ENCODE measurements at places on chromosomes 7 and 10.

DNA sequence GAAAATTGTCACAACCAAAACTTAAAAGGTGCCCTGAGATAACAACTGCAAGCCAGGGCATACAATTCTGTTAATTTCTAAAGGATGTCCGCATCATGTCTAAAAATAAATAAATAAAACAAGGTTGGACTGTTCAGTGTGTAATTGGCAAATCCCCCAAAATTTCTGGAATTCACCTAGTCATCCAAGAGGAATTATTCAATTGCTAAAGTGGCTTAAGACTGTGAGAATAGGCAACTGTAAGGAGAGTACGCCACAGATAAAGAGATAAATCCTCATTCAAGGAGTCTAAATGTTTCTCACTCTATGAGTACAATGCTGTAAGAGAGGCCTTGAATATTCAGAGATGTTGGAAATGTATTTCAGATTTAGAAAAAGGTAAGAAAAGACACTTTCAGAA, 37.2 kb downstream of the PIK3AP1 start:
- no peak for DNase-seq

DNA sequence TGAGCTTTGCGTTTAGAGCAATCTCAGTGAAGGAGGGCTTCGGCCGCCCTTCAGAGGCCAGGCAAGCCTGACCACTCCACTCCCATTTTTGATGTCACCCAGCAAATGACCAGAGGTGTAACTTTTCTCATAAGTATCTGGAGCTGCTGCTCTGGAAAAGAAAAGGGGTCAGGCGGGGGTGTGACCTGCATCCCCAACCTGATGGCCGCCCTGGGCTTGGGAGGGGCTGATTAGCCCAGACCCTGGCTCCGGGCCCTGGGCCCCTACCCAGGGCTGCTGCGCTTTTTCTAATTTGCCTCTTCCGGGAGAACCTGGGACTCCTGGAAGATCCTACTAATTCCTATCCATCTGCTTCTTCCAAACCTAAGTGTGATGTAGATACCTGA, 9.6 kb upstream of the EBF3 start:
- no peak for DNase-seq

DNA sequence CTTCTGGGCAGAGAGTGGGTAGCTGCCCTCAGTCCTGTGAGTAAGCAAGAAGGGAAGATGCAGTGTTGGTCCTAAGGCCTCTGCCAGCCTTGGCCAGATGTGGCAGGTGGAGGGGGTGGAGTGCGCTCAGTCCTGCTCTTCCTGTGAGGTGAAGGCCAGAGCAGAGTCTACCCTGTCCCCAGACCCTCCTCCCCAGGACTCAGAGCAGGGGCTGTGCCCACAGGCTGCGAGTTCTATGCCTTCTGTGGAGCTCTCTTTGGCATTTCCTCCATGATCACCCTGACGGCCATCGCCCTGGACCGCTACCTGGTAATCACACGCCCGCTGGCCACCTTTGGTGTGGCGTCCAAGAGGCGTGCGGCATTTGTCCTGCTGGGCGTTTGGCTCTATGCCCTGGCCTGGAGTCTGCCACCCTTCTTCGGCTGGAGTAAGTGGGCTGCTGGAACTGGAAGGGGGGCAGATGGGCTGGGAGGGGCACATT, 4.0 kb downstream of the OPN4 start:
- DNase-seq, result no peak

DNA sequence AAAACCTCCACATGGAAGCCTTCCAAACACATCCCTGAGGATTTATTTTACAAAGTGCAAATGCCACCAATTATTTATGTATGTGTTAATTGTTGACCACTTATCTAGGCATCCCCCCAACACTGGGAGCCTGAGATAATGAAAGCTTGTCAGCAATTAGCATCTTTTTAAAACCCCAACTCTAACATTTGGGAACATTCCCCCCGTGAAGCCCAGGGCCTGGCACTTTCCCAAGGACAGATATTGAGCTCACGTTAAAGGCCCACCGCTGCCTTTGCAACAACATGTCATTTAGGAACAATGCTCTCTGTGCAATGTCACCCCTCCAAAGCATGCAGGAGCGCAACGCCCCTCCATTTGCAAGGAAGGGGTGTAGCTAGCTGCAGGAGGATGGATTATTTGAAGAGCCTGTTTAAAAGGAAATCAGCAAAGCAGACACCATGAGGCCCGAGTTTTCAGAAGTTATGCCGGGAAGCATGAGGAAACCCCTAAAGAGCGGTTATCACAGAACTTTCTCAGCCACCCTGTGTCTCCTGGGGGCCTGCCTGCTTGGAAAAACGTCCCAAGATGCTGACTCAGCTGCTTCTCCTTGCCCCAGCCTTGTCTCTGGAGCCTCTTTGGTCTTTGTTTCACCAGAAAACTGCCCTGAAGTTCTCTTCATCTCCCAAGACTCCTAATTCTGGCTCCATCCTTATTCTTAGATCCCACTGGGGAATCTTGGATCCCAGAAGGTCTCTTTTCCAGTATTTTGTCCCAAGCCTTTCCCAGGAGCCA, 444.1 kb downstream of the GRID1 start:
- DNase-seq, result no peak

- DNase-seq, result no peak
Measured at GRCh38 chr10:117318909-117319308, 56.3 kb downstream of the PDZD8 start.

DNA sequence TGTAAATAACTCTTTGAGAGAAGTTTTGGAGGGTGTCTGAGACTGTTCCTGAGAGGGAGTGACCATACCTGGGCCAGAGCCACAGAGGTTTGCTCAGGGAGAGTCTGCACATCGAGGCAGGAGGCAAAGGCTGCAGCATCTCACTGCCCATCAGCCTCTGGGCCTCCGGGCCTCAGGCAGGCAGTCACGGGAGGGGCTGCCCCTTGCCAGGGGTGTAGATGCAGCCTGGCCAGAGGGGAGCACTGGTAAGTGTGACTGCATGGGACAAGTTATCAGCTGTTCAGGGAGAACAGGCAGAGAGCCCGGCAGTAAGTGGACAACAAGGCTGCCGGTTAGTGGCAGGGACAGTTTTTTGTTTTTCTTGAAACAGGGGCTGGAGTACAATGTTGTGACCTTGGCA, 55.9 kb downstream of the ZNF467 start:
- no peak for DNase-seq

DNA sequence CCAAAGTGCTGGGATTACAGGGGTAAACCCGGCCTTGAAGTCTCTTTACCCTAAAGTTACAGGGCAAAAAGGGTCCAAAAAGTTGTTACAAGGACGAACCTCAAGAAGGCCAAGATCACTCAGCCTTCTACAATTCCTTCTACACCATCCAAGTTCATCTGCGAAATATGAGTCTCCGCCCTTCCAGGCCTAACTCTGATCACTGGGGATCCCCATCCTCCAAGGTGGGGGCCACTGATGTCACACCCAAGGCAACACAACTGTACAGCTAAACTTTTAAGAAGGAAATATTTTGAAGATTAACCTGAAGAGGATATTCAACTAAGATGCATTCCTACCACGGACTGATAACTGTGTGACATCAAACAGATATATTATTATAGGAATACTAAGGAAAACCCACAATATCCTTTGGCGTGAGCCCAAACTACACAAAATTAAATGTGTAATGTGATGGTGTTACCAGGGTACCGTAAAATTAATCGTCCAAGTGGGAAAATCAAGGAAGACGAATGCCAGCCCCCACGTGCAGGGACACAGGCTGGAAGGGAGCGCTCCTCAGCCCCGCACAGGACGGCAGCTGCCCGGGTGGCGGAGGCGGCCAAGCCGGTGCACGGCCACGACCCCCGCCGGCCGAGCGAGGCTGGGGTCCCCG, 1.0 kb downstream of the PAXIP1 start:
- DNase-seq, result no peak

DNA sequence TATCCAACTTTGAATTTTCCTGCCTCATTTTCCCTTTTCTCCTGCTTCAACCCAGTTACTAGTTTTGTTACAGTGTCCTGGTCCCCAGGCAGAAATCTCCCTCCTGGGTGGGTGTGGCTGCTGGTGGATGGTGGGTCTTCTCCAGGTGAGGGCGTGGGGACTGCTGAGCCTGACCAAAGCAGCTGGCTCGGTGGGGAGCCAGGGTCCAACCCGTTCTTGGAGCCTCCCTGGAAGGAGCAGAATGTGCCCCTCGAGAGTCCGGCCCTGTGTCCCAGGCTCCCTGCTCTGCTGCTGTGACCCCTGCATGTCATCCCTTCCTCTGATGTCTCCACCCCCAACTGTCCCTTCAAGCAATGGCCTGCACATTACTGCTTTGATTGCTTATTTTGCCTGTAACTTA, 86.6 kb upstream of the TCERG1L start:
- DNase-seq, result no peak

DNA sequence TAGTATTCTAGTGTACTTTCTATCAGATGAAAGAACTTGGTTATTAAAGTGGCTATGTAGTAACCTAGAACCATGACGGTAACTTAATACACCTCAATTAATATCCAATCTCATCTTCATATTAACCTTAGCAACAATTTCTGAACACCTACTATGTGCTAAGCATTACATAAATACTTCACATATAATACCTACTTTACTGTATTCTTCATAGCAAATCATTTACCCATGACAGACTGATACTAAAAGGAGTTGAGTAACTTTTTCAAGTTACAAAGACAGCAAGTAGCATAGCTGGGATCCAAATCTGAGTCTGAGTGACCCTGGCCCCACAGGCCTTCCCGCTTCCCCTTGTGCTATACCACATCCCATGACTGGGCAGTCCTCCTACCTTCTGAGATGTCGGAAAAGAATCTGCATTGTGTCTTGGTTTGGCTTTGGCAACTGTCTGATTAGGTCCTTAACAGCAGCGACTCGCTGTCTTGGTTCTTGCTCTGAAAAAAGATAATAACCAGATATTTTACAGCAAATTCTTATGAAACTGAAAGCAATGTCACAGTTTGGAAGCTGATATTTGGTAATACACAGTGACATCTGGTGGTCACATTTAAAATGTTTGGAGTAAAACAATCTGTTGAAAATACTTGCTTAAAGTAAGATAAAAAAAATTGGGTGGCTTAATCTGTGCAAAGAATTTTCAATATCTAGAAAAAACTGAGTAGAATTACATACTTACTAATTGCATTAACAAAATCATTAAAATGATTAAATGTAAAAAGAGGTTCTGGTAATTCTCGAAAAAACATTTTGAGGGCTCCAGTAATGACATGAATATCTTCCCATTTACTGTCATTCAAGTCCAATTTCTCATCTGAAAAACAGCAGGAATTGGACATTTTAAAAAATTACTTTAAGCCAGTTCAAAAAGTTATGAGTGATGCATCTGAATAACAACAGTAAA, 120.1 kb downstream of the ARHGAP12 start:
- no peak for DNase-seq

DNA sequence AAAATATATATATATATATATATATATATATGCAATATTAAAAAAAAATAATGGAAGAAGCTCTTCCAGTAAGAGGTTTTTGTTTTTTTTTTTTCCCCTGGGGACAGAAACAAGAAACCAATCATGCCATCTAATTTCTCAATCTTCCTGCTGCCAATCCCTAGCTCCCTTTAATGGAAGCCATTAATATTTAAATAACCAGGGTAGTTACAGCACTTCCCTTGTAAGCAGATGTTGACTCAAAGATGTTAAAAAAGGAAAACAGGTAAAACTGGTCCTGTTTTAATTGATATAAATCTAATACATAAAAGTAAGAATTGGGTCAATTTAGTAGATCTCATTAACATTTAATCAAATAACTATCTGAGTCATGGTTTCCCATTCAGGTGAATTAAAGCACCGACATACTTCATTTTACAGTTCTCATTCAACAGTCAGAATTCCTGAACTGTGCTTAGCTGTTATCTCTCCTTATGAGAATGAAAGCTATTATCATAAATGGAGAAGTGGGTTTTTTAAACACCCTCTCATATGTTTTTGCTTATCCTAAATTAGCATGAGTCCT, 22.6 kb downstream of the CPVL start:
- no peak for DNase-seq

DNA sequence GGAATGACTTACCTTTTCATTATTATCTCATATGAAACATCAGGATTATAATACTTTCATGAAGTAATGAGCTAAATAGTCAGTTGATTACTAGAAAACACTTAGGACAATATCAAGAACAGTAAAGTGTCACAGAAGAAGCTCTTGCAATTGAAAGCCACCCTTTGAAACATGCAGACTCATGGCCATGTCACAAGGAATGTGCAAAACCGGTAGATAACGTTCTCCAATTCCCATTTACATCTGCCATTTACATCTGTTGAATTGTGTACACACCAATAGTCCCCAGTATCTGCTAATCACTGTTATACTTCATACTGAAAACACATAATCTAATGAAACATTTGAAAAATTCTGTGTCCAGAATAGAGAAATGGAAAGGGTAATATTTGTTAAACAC, 237.5 kb downstream of the CREB5 start:
- no peak for DNase-seq

- DNase-seq, result no peak
Measured at GRCh38 chr10:32795598-32796183, 162.3 kb downstream of the ITGB1 start.

- DNase-seq, result no peak
Measured at GRCh38 chr10:120478386-120478785, 21.4 kb downstream of the PLPP4 start.

GRCh38 chr7:30029696-30030095, 1.5 kb downstream of the PLEKHA8 start:
- no peak for DNase-seq

DNA sequence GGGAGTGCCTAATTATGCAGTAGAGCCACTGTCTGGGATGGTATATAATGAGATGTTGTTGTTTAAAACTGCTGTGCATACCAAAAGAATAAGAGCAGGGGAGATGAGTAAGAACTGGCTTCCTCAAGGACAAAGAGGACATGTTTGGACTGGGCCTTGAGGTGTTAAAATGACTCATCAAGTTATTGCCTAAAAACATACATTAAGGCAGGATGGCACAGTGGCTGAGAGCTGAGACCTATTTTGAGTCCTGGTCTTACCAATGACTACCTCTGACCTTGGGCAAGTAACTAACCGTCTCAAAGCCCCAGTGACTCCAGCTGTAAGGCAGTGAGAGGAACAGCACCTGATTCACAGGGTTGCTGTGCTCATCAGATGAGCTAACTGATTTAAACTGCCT, 71.1 kb downstream of the CFAP58 start:
- no peak for DNase-seq

DNA sequence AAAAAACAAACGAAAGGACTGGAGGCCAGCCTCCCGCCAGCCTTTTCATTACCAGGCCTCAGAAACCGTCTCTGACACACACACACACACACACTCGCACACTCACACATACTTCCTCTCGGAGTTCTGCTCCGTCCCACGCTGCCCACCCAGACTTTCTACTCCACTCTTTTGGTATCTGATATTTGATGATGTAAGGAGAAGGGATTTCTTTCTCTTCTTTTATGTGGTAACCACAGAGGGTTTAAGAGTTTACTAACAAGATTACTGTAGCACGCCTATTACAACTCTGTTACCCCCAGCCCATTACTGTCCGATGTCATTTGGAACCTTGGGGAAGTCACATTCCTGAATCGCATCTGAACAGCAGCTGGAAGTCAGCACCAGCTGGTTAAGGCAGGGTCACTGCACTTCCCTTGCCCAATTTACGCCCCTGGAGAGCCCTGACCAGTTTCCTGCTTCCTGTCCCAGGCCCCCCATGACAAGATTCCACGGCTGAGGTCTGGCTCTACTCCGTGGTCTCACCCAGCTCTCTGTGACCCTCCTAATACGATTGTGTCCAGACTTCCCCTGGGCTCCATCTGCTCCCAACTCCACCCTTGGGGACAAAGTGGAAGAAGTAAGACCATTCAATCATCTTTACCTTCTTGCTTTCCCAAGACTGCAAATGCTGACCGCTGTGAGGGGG, 1.1 kb downstream of the DENND2A start:
- no peak for DNase-seq

- DNase-seq, result no peak
Measured at GRCh38 chr10:52479567-52479966, 165.5 kb downstream of the DKK1 start.

Measured in stimulated activated CD8-positive, alpha-beta memory T cell treated with anti-CD3 and anti-CD28 coated beads, Interleukin-2, amount 100 ng/mL, for 1 hour (primary cell).